Esophagus squamous epithelium (tissue), 5 donors: ENCODE measurements at places on chromosomes 6 and 20. TPM values are rescaled to one million over a fixed set of nuclear protein-coding genes. Genes with fewer than 3 reads are reported as not detected.

DNA sequence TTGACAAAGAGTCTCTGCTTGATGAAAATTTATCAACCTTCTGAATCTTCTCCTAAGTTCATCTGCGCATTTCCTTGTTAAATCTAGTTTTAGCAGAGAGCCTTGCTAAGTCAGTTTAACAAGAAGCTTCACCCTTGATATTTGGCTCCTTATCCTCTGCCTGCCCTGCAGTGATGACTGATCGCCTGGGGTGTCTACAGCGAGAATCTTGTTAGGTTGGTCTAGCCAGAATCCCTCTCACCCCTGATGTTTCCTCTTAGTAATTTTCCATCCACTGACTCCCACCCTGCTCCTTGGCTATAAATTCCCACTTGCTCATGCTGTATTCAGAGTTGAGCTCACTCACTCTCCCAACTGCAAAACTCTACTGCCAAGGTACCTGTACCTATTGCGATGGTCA is 114.1 kb downstream of the TENT5A start:
- H3K4me3 ChIP-seq: no peak overlapping the region
- H3K36me3 ChIP-seq: no peaks in the 10 kb centered on the region
- no peak overlapping the region for H3K27ac ChIP-seq

- H3K27me3 ChIP-seq: no peaks in the 10 kb centered on the region
- peaks cover 3% of the 10 kb centered on the region for H3K4me1 ChIP-seq
- no peak for DNase-seq
- peak overlapping the region; percentile 90 for H3K27ac ChIP-seq
Measured at GRCh38 chr6:158868122-158868480, 48.9 kb upstream of the EZR start.

- no peaks in the 10 kb centered on the region for H3K4me1 ChIP-seq
- H3K27me3 ChIP-seq: no peaks in the 10 kb centered on the region
- no peak overlapping the region for H3K4me3 ChIP-seq
- no peaks in the 10 kb centered on the region for H3K36me3 ChIP-seq
Measured at GRCh38 chr6:3875486-3875885, 26.3 kb downstream of the FAM50B start.

DNA sequence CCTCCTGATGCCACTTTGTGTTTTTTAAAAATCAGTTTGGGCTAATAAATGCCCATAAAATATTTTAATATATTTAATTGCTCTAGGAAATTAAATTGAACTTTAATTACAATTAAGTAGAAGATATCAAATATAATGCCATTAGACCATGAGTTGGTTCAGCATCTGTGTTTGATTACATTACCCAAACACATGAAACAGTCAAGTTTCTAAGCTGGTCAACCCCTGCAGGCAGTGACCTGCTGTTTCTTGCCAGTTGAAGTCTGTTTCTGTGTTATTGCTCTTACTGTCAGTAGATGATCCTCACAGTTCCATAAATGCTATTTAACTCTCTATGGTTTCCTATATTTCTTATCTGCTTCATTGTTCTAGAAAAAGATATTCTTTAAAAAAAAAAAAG is 9.7 kb upstream of the TENT5A start:
- H3K27ac ChIP-seq: no peak overlapping the region
- H3K4me1 ChIP-seq: no peaks in the 10 kb centered on the region
- no peaks in the 10 kb centered on the region for H3K36me3 ChIP-seq
- no peak for DNase-seq

- no peaks in the 10 kb centered on the region for H3K27me3 ChIP-seq
- no peak overlapping the region for H3K27ac ChIP-seq
- no peak for DNase-seq
- H3K4me1 ChIP-seq: peaks cover 11% of the 10 kb centered on the region
- H3K4me3 ChIP-seq: no peak overlapping the region
- H3K36me3 ChIP-seq: no peaks in the 10 kb centered on the region
Measured at GRCh38 chr6:117169781-117170281, 95.5 kb upstream of the VGLL2 start.

- no peaks in the 10 kb centered on the region for H3K27me3 ChIP-seq
- DNase-seq: no peak
- no peak overlapping the region for H3K4me3 ChIP-seq
- no peak overlapping the region for H3K27ac ChIP-seq
- no peaks in the 10 kb centered on the region for H3K4me1 ChIP-seq
Measured at GRCh38 chr6:15299430-15300131, 53.7 kb downstream of the JARID2 start.

DNA sequence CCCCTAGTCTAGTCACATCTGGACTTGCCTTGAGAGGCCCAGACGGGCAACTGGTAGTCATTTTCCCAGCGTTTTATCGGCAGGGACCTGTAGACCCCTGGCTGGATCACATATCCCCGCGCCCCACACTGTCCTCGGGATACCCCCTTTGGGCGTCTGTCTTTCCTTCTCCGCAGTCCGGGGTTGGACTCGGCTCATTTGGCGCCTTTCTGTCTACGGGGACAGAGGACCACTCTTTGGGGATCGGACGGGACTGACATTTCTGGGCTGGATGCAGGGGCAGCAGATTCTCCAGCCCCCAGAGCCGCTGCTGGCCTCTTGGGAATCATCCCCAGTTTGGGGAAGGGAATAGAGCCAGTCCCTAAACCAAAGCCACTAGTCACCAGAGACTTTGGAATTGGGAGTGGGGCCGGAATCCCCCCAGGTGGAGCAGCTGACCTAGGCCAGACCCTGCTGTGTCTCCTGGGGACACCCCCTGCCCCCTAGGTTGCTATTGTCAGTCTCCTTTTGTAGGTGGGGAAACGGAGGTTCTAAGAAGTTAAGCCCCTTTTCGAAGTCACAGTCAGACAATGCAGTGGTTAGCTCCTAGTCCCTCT is 734 bp downstream of the FAM110A start:
- peak overlapping the region; percentile 89 for H3K27ac ChIP-seq
- H3K36me3 ChIP-seq: no peaks in the 10 kb centered on the region
- peaks cover 16% of the 10 kb centered on the region for H3K4me1 ChIP-seq
- H3K4me3 ChIP-seq: peak overlapping the region; percentile 84
- DNase-seq: no peak
- no peaks in the 10 kb centered on the region for H3K27me3 ChIP-seq

DNA sequence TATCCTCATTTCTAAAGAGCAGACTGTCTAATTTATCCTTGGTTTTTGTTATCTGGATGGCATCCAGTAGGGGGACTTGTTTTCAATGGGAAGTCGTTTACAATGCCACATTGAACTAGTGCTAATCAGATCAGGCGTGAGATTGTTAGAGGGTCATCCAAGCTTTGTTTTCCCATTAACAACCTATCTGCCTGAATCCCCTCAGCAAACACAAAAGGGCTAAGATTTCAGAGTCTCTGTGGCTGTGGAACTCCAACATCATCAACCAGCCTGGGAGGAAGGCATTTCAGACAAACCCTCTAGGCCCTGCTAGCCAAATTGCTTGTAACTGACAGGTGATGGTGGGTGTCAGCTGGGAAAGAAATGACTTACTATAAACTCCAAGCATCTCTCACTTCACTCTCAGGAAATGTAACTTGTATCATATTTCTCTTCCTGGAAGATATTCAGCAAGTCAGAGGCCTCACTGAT is 47.7 kb downstream of the COL19A1 start:
- no peaks in the 10 kb centered on the region for H3K27me3 ChIP-seq
- no peaks in the 10 kb centered on the region for H3K36me3 ChIP-seq
- no peak overlapping the region for H3K27ac ChIP-seq
- no peaks in the 10 kb centered on the region for H3K4me1 ChIP-seq
- H3K4me3 ChIP-seq: no peak overlapping the region

DNA sequence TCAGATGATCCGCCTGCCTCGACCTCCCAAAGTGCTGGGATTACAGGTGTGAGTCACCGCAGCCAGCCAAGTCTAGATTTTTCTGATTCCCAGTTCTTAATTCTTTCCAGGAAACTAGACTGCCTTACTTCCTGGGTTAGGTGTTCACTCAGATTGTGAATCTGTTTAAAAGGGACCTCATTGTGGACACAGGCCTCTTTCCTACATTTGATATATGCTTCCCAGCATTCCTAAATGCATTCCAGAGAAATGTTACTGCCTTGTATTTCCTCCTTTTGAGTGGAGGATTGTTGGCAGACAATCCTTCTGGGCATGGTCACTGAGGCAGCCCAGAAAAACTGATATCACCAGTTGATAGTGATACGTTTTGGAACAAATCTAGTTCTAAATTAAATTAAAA is 15.7 kb downstream of the TMEM181 start:
- H3K4me3 ChIP-seq: no peak overlapping the region
- no peaks in the 10 kb centered on the region for H3K4me1 ChIP-seq
- no peak for DNase-seq
- H3K27ac ChIP-seq: no peak overlapping the region
- no peaks in the 10 kb centered on the region for H3K27me3 ChIP-seq

- no peak for DNase-seq
- H3K27ac ChIP-seq: no peak overlapping the region
- H3K27me3 ChIP-seq: no peaks in the 10 kb centered on the region
- no peak overlapping the region for H3K4me3 ChIP-seq
- no peaks in the 10 kb centered on the region for H3K4me1 ChIP-seq
- no peaks in the 10 kb centered on the region for H3K36me3 ChIP-seq
Measured at GRCh38 chr6:151341476-151342195, 49.7 kb downstream of the ZBTB2 start.

- no peak overlapping the region for H3K4me3 ChIP-seq
- no peaks in the 10 kb centered on the region for H3K4me1 ChIP-seq
- DNase-seq: no peak
- no peak overlapping the region for H3K27ac ChIP-seq
Measured at GRCh38 chr20:23513164-23513563, 22.2 kb downstream of the CST8 start.

- no peaks in the 10 kb centered on the region for H3K4me1 ChIP-seq
- H3K27me3 ChIP-seq: no peaks in the 10 kb centered on the region
Measured at GRCh38 chr6:116165596-116165995, 39.7 kb upstream of the COL10A1 start.

GRCh38 chr6:21501815-21502214 is 91.7 kb upstream of the SOX4 start:
- H3K36me3 ChIP-seq: no peaks in the 10 kb centered on the region
- no peak overlapping the region for H3K4me3 ChIP-seq
- H3K27me3 ChIP-seq: no peaks in the 10 kb centered on the region
- H3K4me1 ChIP-seq: peaks cover 23% of the 10 kb centered on the region

DNA sequence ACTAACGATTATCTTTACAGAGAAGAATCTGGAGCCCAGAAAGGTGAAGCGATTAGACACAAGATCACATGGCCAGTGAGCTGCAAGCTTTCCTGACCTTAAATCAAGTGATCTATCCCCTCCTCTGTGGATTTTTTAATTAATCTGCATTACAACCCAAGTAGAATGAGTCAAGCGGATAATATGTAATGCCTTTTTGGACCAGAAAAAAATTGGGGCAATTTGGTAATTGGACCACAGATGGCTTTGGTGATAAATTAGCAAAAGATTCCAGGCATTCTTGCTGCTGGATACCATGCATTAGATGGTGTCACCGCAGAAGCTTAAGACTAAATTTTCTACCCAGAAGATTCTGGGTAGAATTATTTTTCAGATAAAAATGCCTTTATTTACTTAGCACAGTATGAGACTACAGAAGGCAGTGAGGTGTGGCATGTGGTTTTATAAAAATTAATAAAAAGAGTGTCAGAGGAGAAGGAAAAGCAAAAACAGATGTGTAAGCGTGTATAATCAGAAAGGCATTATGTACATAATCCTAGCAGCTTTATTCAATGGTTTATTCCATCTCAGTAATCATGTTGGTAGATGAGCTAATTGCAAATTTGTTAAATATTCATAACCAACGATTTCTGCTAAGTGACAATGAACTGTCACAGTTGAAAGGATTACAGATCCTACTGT is 53.9 kb upstream of the PCSK2 start:
- no peak for DNase-seq
- no peak overlapping the region for H3K4me3 ChIP-seq
- H3K27ac ChIP-seq: no peak overlapping the region

GRCh38 chr6:34511915-34512737 is 44.0 kb downstream of the SPDEF start:
- no peak for DNase-seq
- peaks cover 10% of the 10 kb centered on the region for H3K4me1 ChIP-seq
- no peaks in the 10 kb centered on the region for H3K36me3 ChIP-seq
- no peak overlapping the region for H3K27ac ChIP-seq
- no peaks in the 10 kb centered on the region for H3K27me3 ChIP-seq

COL11A2 gene
- total RNA-seq: 0.23 TPM

C20orf202 gene
- total RNA-seq: not detected

PI16 gene
- total RNA-seq: 2.5 TPM

HLA-DRA gene
- 440 TPM for total RNA-seq

WASF1 gene
- total RNA-seq: 20.4 TPM
